ENCODE measurements at places on chromosomes 2 and 18. TPM values are rescaled to one million over a fixed set of nuclear protein-coding genes. Genes with fewer than 3 reads are reported as not detected.
A peak's percentile ranks its signal among the peaks of the same experiment; 100 is the strongest.

DNA sequence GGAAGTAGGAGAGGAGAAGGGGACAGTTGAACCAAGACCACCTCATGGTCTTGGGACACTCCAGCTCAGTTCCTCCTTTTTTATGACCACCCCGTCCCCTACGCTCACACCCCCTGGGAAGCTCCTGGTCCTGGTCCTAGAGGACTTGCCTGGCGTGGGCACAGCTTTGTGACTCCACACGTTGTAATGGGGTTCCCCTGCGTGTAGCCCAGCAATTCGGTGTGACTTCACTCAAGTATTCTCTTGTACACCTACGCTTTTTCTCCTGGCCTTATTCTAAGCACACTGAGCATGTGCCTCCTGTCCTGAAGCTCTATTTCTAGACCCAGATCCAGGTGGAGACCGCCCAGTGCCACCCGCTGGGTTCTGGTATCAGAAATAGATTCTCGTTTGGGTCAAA, 36.1 kb upstream of the B3GNT7 start:
- H3K27ac ChIP-seq: no peak overlapping the region
- H3K36me3 ChIP-seq: no peaks in the 10 kb centered on the region
- DNase-seq: no peak
- no peaks in the 10 kb centered on the region for H3K27me3 ChIP-seq
- no peak overlapping the region for H3K4me3 ChIP-seq

GRCh38 chr2:4358837-4359236, 655.5 kb downstream of the DCDC2C start:
- no peak for DNase-seq
- H3K27ac ChIP-seq: no peak overlapping the region
- H3K4me1 ChIP-seq: no peaks in the 10 kb centered on the region
- H3K4me3 ChIP-seq: no peak overlapping the region

DNA sequence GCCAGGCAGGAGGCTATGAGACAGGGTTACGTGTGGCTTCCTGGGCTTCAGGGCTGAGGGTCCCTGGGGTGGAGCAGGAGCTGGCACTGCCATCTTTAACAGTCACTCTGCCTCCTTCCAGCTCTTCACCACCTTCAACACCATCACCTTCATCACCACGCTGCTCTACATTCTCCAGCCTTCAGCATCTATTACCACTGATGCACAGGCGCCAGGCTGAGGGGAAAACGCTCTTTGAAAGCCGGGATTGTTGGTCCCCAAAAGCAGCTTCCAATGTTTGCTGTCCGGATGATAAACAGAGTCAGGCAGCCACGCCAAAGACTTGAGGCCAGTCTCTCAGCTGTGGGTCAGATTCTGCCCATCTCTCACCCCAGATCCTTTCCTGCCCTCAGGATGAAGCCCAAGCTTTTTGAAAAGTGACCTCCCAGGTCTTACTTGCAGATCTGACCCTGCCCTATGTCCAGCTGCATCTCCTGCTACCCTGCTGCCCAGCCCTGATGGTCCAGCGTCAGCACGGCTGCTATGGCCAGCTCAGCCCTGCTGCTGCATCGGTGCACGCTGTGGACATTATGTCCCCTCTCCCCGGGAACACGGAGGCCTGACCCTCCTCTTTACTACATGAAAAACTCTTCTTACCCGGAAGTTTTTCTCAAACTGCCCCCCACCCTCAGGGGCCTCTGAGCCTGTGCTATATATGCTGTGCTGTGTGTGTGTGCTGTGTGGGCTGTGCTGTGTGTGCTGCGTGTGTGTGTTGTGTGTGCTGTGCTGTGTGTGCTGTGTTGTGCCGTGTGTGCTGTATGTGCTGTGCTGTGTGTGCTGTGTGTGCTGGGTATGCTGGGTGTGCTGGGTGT, 31.2 kb upstream of the MAL start:
- no peaks in the 10 kb centered on the region for H3K4me1 ChIP-seq
- DNase-seq: no peak
- no peaks in the 10 kb centered on the region for H3K36me3 ChIP-seq

The SYT4 gene
- 4.7 TPM for total RNA-seq

DNA sequence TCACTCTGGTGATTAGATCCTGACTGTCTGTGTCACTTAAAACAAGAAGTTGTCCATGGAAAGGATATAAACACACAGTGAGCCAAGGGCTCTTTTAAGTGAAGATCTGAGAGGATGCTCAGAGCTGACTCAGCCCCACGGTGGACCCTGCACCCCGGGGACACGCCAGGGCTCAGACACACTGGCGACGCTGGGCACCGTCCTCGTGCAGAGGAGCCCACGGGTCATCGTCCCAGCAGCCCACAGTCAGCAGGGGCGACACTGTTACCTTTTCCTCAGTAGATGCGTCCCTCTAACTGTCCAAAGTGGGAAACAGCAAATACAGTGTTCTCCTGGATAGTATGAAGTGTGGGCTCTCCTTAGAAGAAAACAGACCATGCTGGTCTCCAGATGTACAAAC, 225.6 kb downstream of the HDAC4 start:
- H3K4me1 ChIP-seq: no peaks in the 10 kb centered on the region
- no peaks in the 10 kb centered on the region for H3K27me3 ChIP-seq
- H3K36me3 ChIP-seq: peaks cover 23% of the 10 kb centered on the region
- no peak overlapping the region for H3K4me3 ChIP-seq
- no peak for DNase-seq
- H3K27ac ChIP-seq: no peak overlapping the region

GRCh38 chr2:75799859-75800258, 89.1 kb upstream of the GCFC2 start:
- no peaks in the 10 kb centered on the region for H3K27me3 ChIP-seq
- H3K36me3 ChIP-seq: no peaks in the 10 kb centered on the region
- H3K27ac ChIP-seq: no peak overlapping the region
- no peak overlapping the region for H3K4me3 ChIP-seq
- no peak for DNase-seq

GRCh38 chr2:66489436-66489835, 54.5 kb downstream of the MEIS1 start:
- H3K27ac ChIP-seq: no peak overlapping the region
- H3K4me3 ChIP-seq: no peak overlapping the region
- H3K36me3 ChIP-seq: no peaks in the 10 kb centered on the region
- no peak for DNase-seq

GRCh38 chr2:122754561-122754960, 999.1 kb downstream of the TSN start:
- H3K36me3 ChIP-seq: no peaks in the 10 kb centered on the region
- no peaks in the 10 kb centered on the region for H3K4me1 ChIP-seq
- no peak for DNase-seq
- H3K4me3 ChIP-seq: no peak overlapping the region
- no peak overlapping the region for H3K27ac ChIP-seq

GRCh38 chr2:238322001-238322411, 1.7 kb downstream of the TRAF3IP1 start:
- H3K27me3 ChIP-seq: no peaks in the 10 kb centered on the region
- H3K4me1 ChIP-seq: peaks cover 20% of the 10 kb centered on the region
- no peak overlapping the region for H3K27ac ChIP-seq
- H3K36me3 ChIP-seq: peaks cover 12% of the 10 kb centered on the region

- no peaks in the 10 kb centered on the region for H3K36me3 ChIP-seq
- no peaks in the 10 kb centered on the region for H3K4me1 ChIP-seq
- no peaks in the 10 kb centered on the region for H3K27me3 ChIP-seq
Observed at GRCh38 chr2:129181963-129182362, 797.5 kb upstream of the RAB6C start.

DNA sequence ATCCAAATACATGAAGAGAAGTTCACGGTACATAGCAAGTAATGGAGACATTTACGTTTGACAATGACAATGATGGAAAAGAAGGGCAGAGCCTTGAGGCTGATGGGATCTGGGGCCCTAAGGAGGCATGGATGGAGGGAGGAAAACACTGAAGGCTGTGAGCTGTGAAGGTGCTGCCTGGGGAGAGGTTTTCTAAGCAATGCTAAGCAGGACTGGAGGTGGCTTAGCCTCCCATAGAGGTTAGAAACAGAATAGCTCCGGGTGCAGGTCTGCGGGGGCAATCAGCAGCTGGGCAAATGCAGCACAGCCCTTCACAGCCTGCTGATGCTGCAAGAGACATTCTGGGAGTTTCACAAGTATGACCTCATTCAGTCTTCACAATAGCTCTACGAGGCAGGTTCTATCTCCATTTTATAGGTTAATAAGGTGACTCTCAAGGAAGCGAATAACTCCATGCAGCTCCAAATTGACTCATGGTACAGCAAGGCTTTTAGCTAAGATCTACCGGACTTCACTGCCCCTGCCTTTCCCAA, 65.3 kb downstream of the MYT1L start:
- H3K36me3 ChIP-seq: no peaks in the 10 kb centered on the region
- DNase-seq: peak; percentile 75
- no peak overlapping the region for H3K27ac ChIP-seq
- peaks cover 5% of the 10 kb centered on the region for H3K4me1 ChIP-seq

DNA sequence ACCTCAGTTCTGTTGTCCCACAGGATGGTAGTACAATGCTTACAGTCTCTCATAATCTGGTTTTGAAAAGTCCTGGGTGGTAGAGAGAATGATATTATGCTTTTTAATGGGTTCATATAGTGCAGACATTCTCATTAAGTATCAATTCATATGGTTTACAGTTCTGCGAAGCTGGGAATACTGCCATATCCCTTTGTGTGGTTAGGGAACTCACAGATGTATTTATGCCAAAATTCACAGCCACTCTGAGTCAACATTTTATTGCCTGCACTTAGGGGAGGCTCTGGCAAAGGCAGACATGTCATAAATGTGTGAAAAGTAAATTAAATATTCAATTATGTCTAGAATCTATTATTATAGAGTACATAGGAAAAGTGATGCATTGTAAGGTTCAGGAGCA, 808.2 kb downstream of the SUCLG1 start:
- DNase-seq: no peak
- no peaks in the 10 kb centered on the region for H3K27me3 ChIP-seq
- H3K4me1 ChIP-seq: no peaks in the 10 kb centered on the region
- no peak overlapping the region for H3K27ac ChIP-seq

DNA sequence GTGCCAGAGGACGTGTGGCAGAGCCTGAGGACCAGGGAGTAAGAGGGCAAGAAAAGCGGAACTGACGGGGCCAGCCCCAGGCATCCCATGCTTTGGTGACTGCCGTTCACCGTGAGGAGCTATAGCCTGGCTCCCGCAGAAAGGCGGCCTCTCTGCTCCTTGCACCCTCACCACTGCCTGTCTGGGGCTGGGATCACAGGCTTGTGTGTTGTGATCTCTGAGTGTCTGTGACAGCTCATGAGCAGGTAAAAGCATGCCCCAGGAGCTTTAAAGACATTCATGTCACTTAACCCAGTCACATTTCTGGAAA, 266.8 kb upstream of the RAB6C start:
- no peaks in the 10 kb centered on the region for H3K27me3 ChIP-seq
- H3K4me1 ChIP-seq: peaks cover under 1% of the 10 kb centered on the region
- no peak overlapping the region for H3K4me3 ChIP-seq
- H3K27ac ChIP-seq: no peak overlapping the region

GRCh38 chr2:64406407-64406774, 47.6 kb upstream of the LGALSL start:
- DNase-seq: peak; percentile 79
- peaks cover 40% of the 10 kb centered on the region for H3K4me1 ChIP-seq
- H3K27ac ChIP-seq: peak overlapping the region; percentile 77
- no peaks in the 10 kb centered on the region for H3K36me3 ChIP-seq

DNA sequence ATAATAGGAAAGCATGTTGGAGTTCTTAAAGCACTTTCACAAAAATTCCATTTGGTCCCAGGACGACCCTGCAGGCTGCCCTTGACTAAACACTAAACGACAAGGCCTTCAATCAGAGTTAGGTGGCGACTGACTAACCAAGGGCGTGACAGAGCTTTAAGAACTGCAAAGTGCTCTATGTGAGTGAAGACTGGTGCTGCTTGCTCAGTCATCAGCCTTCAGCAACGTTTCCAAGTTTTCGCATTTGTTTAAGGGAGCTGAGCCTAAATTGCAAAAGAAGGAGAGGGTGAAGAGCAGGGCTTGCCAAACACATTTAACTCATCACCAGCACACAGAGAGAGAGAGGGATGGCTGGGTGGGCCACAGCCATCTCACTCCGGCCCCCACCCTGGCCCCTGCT, 204.7 kb upstream of the PID1 start:
- no peak overlapping the region for H3K4me3 ChIP-seq
- peak overlapping the region; percentile 4 for H3K27ac ChIP-seq
- no peaks in the 10 kb centered on the region for H3K36me3 ChIP-seq
- no peaks in the 10 kb centered on the region for H3K27me3 ChIP-seq
- H3K4me1 ChIP-seq: no peaks in the 10 kb centered on the region

- no peak overlapping the region for H3K27ac ChIP-seq
- no peaks in the 10 kb centered on the region for H3K36me3 ChIP-seq
- DNase-seq: peak; percentile 92
- no peaks in the 10 kb centered on the region for H3K4me1 ChIP-seq
- H3K27me3 ChIP-seq: no peaks in the 10 kb centered on the region
- no peak overlapping the region for H3K4me3 ChIP-seq
Observed at GRCh38 chr18:78736015-78736690, 243.5 kb upstream of the SALL3 start.

GRCh38 chr2:42127425-42128424, 41.4 kb upstream of the EML4 start:
- no peaks in the 10 kb centered on the region for H3K36me3 ChIP-seq
- H3K4me3 ChIP-seq: no peak overlapping the region
- DNase-seq: no peak
- H3K27me3 ChIP-seq: no peaks in the 10 kb centered on the region
- H3K4me1 ChIP-seq: peaks cover 40% of the 10 kb centered on the region
- H3K27ac ChIP-seq: no peak overlapping the region

DNA sequence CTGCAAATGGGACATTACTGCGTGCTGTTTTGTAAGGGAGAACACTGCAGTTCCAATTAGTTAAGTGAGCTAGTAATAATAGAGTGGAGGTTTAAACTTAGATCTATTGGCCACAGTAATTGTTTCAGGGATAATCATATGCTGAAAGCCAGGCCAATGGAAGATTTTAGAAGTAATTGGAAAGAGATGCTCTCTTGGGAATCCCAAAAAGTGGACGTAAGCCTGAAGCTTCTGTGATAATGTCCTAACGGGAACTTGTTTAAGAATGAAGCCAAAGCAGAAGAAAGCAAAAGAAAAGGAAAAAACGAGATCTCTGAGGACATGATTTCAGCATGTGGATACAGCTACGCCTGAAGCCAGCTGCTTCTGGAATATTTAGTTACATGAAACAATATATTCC, 594.6 kb downstream of the SLC4A3 start:
- H3K4me1 ChIP-seq: peaks cover 24% of the 10 kb centered on the region
- no peak overlapping the region for H3K4me3 ChIP-seq
- no peak for DNase-seq
- no peak overlapping the region for H3K27ac ChIP-seq
- no peaks in the 10 kb centered on the region for H3K27me3 ChIP-seq
- H3K36me3 ChIP-seq: no peaks in the 10 kb centered on the region

- H3K4me1 ChIP-seq: no peaks in the 10 kb centered on the region
- DNase-seq: no peak
- no peaks in the 10 kb centered on the region for H3K27me3 ChIP-seq
- H3K4me3 ChIP-seq: no peak overlapping the region
- H3K27ac ChIP-seq: no peak overlapping the region
Observed at GRCh38 chr2:88218981-88219380, 48.8 kb downstream of the THNSL2 start.

DNA sequence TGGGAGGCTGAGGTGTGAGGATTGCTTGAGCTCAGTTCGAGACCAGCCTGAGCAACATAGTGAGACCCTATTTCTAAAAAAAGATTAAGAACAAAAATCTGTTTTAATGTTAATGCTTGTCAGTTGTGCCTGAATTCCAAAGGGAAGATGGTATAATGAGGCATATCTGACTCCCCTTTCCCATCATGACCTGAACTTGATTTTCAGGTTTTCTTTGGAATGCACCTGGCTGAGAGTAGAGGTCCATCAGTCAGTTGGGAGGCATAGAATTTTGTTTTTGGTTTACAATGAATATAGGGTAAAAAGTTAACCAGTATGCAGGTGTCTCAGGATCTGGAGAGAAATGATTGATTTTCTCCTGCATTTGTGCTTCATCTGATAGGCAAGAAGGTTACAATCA, 20.4 kb downstream of the RPIA start:
- H3K27ac ChIP-seq: no peak overlapping the region
- no peaks in the 10 kb centered on the region for H3K27me3 ChIP-seq
- no peaks in the 10 kb centered on the region for H3K36me3 ChIP-seq
- peaks cover 8% of the 10 kb centered on the region for H3K4me1 ChIP-seq
- no peak overlapping the region for H3K4me3 ChIP-seq
